Calu3 (cell line): ENCODE measurements at places on chromosomes 11 and 22.
A peak's percentile ranks its signal among the peaks of the same experiment; 100 is the strongest.

- DNase-seq = no peak
These were observed 57.8 kb downstream of the FAM181B start for GRCh38 chr11:82675838-82676237.

GRCh38 chr11:63015521-63016215, at the start of gene SLC22A8:
SLC22A8 (minus strand) TSS chr11:63015841; CDS start chr11:63014958, 883 bp downstream.
- DNase-seq = no peak

DNA sequence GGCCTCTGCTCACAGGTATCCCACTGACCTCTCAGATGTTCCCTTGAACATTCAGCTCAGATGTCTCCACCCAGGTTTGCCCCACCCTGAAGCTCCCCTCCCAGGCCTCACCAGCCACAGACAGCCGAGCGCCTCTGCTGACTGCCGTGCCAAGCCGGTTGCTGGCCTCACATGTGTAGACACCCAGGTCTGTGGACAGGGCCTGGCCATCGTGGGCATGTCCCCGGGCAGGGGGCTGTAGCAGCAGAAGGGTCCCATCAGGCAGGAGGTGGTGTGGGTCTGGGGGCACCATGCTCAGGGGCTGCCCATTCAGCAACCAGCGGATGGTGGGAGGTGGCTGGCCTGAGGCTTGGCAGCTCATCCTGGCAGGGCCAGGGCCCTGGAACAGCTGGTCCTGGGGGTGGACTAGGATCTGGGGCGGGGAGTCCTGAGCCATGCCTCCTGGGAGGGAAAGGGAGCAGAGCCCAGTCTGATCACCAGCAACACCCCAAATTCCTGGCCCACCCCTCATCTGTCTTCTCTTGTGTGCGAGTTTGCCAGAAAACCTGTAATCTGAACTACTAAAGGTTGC, 759 bp downstream of the ROBO4 start:
- DNase-seq = no peak

- no peak for DNase-seq
These were observed 288.5 kb downstream of the NTM start for GRCh38 chr11:131658952-131659351.

- DNase-seq = no peak
These were observed 99.7 kb upstream of the HSD17B12 start for GRCh38 chr11:43580735-43581369.

DNA sequence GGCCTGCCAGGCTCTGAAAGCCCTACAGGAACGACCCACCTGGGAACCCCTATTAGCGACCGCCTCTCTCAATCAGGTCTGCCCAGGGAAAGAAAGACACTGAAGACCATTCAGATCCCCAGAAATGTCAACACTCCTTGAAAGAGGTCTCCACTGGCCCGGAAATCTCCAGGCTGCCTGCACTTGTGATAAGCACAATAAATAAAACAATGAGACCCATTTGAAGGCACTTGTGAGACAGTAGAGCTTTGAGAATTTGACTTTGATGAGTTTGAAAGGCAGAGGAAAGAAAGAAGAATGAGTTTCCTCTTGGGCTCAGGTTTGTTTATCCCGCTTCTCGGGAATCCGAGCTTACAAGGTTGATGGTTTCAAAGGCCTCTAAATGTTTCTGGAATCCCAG, 416.3 kb downstream of the BUD13 start:
- no peak for DNase-seq

- peak; percentile 58 for DNase-seq
These were observed 71.4 kb upstream of the B3GNT6 start for GRCh38 chr11:76962583-76963416.

DNA sequence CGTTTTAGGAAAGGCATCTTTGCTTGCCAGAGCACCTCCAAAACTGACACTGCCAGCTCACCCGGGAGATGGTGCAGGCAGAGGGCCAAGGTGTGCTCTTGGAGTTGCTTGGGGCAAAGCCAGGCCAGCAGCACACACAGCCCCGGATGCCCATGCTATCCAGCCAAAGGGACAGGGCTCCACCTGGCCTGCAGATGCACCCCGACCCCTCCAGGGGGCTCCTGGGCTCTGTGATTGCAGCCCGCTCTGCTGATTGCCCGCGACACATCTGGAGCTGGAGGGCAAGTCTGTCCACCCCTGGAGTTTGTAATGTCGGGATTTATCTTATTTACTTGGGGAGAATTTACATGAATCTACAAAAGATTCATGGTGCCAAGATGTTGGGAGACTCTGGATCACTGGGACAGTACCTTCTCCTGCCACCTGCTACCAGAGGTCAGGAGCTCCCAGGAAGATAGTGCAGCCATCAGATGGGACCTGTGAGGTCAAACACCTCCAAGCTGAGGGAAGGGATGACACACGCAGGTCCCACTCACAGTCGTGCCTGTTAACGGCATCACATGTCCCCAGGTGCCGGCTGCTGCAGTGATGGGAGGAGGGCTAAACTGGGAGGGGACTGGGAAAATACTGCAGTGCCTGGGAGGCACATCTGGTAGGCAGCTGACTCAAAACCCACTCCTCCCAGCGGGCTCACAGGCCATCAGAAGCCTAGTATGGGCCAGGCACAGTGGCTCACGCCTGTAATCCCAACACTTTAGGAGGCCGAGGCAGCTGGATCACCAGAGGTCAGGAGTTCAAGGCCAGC, 17.2 kb downstream of the CBX7 start:
- peak; percentile 78 for DNase-seq
